ENCODE measurements at places on chromosomes 13 and 19.
A peak's percentile ranks its signal among the peaks of the same experiment; 100 is the strongest.

DNA sequence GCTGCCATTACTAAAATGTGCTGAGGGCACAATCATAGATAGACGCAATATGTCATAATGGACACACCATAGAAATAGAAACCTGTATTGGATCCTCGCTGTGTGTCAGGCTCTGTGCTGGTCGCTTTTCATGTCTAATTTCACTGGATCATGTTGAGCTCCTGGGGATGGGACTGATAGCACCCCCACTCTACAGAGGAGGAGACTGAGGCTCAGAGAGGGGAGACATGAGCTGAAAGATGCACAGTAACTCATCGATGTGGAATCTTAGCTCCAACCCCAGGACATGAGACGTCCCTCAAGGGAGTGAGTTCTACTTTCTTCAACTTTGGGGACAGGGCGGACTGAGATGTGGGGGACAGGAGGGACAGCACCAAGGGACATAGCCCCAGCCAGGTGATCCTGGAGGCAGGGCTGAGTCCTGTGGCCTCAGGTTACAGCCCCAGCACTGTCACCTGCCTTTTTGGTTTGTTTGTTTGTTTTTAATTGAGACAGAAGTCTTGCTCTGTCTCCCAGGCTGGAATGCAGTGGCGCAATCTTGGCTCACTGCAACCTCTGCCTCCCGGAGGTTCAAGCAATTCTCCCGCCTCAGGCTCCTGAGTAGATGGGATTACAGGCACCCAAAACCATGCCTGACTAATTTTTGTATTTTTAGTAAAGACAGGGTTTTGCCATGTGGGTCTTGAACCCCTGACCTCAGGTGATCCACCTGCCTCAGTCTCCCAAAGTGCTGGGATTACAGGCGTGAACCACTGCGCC, 6.6 kb upstream of the GIPC1 start:
- no peak for DNase-seq

GRCh38 chr19:12996406-12997094, 1.3 kb downstream of the NFIX start:
- no peak for DNase-seq

DNA sequence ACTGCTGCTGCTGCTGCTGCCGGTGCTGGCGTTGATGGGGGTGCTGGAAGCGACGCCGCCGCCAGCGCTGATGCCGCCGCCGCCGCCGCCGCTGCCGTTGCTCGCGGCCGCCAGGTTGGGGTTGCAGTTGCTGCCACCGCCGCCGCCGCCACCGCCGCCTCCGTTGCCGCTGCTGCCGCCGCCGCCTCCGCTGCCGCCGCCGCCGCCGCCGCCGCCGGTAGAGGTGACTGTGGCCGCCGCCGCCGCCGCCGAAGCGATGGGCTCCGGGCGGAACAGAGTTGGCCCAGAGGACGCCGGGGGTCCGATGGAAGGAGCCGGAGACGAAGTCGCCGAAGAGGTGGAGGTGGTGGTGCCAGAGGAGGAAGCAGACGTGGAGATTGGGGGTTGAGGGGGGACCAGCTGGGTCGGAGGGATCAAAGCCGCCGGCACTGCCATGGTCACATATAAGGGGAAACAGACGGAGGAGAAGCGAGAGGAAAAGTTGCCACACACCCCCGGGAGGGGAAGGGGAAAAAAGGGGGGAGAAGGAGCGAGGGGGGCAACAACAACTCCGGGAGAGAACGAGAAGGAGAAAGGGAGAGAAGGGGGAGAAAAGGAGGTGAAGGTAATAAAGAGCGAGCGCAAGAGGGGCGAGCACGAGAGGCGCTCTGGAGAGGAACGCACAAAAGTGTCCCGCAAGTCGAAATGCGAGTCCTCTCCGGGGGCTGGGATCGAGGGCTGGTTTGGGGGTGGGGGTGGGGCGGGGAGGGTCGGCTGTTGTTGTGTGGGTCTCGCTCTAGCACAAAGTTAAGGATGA, 471 bp downstream of the DACH1 start:
- peak; percentile 43 for DNase-seq

DNA sequence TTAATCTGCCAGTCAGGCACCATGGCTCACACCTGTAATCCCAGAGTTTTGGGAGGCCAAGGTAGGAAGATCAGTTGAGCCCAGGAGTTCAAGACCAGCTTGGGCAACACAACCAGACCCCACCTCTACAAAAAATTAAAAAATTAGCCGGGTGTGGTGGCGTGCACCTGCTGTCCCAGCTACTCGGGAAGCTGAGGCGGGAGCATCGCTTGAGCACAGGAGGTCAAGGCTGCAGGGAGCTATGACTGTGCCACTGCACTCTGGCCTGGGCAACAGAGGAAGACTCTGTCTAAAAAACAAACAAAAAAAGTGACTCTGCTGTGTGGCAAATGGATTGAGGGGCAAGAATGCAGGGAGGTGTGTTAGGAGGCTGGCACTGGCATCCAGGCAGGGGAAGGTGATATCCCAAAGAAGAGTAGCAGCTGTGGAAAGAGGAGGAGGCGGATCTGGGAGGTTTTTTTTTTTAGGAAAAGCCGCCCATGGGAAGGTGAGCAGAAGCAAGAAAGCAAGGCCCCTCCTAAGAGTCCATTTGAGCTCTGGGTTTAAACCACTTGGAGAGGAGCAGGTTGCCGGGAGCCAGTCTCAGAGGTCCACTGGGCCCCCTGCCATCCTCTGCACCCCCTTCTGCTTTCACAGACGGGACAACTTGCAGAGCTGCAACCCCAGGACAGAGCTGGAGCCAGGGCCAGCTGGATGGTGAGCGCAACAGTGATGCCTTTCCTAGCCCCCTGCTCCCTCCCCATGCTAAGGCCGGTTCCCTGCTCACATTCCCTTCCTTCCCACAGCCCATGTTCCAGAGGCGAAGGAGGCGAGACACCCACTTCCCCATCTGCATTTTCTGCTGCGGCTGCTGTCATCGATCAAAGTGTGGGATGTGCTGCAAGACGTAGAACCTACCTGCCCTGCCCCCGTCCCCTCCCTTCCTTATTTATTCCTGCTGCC, 2.1 kb downstream of the HAMP start:
- no peak for DNase-seq

DNA sequence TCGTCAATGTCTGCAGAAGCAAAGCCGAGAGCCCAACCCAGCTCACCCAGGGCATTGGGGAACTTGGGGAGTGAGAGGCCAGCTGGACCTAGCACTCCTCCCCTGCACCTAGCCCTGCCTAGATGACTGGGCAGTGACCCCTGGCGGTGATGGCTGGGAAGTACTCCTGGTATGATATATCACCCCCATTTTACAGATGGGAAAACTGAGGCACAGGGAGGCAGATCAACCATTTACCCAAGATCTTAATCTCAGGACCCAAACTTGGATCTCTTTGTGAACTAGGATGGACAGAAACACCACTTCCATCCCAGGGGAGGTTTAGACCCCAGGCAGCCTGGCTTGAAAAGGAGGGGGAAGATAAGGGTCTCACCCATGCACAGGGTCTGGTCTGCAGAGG, 43.5 kb downstream of the CCL25 start:
- no peak for DNase-seq

- peak; percentile 56 for DNase-seq
These were observed 110.9 kb downstream of the KL start for GRCh38 chr13:33127009-33127551.

GRCh38 chr13:110331362-110331761, 24.3 kb downstream of the COL4A2 start:
- DNase-seq, result peak; percentile 37

Data from tongue (tissue), 3 donors.